ENCODE measurements at places on chromosomes 12 and 14.

- DNase-seq = no peak
These were observed 10.4 kb downstream of the NYNRIN start for GRCh38 chr14:24409192-24409591.

DNA sequence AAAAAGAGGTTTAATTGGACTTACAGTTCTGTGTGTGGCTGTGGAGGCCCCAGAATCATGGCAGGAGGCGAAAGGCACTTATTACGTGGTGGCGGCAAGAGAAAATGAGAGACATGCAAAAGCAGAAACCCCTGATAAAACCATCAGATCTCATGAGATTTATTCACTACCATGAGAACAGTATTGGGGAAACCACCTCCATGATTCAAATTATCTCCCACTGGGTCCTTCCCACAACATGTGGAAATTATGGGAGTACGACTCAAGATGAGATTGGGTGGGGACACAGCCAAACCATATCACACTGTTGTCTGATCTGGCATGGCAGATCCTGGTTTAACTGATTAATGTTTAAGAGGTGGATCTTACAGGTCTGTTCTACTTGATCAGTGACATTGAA lies 5.6 kb downstream of the DDX47 start:
- no peak for DNase-seq

DNA sequence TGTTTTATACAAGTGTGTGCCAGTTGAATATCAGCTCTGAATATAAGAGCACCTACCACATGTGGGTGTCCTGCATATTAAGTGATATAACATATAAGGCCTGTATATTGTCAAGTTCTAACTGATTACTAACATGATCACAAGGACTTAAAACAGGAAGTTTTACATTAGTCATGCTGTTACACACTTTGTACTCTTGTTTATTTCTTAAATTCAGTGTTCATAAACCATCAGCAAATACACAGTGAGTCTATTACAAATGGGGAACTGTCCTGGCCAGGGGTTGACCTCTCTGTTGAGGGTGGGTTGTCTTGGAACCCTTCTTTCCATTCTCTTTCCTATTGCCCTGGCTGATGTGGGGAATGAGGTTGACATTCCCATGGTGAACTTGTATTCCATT lies 19.1 kb downstream of the HELB start:
- no peak for DNase-seq

- no peak for DNase-seq
These were observed 299.7 kb downstream of the BCAT1 start for GRCh38 chr12:24649209-24649608.

DNA sequence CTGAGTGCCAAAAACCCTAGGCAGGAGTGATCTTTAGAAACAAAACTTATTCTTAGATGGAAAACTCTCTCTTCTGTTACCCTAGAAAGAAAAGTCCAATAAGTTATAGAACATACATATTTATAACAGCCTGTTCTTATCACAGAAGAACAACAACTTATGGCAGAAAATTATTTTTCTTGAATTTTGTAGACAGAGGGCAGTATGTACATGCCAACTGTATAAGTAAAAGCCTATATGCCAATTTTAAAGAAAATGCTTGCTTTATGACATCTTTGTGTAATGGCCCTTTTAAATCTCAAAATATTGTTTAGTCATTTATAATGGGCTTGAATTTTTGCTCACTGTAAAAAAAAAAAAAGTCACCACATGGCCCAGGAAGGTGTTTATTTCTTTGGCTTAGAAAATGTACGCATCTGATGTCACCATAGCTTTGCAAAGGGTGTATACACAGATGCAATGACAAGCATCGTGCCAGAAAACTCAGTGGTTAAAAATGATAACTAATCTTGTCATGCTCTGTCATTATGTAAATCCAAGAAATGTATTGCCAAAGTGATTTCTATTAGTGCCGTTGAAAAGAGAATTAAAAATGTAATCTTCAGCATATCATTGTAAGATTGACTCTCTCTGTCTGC lies 38.3 kb upstream of the GRIP1 start:
- DNase-seq = no peak

DNA sequence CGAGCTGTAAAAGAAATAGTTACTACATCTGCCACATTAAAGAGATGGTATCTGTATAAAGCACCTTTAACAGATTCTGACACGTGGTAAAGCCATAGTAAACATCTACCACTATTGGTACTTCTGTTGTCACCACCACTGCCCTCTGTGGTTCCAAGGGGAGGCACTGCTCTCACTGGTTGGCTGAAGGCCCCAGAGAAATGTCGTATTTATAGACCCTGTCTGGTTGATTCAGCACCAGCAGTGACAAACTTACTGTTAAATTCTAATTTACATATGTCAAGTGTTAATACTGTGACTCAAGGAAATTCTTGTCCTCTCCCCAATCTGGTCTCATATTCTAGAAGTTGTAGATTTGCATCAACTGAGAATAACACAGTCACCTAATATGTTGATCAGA lies 281.1 kb downstream of the ERC1 start:
- DNase-seq = no peak

- no peak for DNase-seq
These were observed 4.2 kb downstream of the LPAR5 start for GRCh38 chr12:6631549-6631961.

- DNase-seq = no peak
These were observed 160.8 kb upstream of the BMP4 start for GRCh38 chr14:54117396-54117795.

DNA sequence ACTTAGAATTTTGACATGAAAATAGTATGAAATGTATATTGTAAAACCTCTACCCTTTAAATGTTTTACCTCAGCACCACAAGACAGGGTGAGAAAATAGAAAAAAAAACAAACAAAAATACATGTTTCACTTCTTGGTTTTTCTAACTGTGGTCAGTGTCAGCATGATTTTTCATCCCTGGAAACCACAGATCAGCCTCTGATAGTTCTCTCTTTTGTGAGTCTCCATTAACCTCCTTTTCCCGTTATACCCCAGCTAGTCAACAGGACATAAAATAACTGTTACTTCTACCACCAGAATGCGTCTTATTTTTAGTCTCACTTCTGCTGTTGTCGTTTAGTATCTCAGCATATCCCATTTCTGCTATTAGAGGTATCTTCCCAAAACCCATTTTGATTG lies 48.3 kb upstream of the KCNMB4 start:
- no peak for DNase-seq

DNA sequence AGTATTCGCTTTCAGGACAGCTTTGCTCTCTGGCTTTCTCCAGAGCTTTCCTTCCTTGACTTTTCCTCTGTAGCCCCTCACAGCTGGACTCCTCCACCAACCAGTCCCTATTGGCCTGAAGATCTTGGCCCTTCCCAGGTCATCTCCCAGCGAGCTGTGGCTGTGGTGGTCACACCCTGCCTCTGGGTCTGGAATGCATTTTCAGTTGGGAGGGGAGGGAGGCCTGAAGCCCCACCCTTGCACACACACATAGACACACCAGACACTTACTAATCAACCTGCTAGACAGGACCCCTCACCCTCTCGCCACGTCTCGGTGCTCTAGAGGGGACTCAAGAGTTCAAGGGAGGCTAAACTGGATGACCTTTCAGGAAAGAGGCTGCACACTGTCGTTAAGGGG lies 13.9 kb downstream of the JDP2 start:
- DNase-seq = no peak

- no peak for DNase-seq
These were observed 365.7 kb upstream of the FKBP4 start for GRCh38 chr12:2429032-2429431.

DNA sequence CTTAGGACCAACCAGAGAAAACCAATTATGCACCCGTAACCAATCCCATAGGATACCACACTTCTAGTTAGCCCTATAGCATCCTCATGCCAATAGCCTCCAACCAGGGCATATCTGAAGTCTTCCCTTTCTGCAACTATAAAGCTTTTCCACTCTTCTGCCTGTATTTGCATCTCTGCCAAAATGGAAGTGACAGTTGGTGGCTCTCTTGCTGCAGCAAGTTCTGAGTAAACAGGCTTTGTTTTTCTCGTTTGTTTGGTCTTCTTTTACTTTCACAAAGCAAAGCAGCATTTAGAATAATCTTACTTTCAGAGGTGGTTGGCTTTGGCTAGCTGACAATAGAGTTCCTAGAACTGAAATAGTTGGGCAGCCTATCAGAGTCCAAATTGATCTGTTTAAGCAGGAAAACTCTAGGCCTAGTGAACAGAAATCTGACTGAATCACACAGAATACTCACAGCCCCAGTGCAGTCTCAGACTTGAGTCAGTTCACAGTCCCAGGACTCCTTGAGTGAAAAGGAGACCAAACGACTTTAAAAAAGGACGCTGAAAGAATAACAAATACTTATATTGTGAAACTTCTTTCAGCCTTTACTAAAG lies 1029.7 kb upstream of the LRFN5 start:
- DNase-seq = no peak

DNA sequence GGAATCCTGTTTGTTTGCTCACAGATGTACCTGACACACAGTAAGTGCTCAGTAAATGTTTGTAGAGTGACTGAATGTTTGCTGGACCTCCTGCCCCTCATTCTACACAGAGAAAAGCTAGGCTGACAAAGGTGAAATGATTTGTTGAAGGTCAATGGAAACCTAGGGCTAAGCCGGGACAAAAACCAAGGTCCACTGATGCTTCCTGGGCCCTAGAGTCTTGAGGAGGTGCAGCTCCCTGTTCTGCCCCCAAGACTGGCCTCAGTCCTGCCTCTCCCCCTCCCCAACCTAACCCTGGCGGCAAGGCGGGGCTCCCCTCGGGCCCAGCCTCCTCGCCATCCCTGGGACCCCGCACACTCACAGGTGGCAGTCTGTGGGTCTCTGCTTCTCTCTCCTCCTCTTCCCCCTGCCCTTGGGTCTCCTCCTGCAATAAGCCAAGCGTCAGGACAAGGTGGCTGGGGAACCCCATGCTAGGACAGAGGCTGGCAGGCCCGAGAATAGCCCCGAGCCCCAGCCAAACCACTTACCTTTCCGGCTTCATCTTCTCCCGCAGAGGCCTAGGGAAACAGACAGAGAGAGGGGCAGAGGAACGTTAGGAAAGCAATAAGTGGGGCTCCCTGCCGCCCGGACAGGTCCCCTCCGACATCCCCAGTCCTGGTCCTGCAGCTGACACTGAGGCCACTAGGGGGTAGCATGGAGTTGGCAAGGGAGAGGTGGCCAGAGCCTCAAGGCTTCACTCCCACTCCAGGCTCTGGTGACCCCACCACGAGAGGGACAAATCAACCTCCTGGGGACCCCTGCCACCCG lies 9.3 kb downstream of the PGF start:
- peak; percentile 98 for DNase-seq

GRCh38 chr14:61444215-61444768 lies 122.9 kb downstream of the PRKCH start:
- no peak for DNase-seq

DNA sequence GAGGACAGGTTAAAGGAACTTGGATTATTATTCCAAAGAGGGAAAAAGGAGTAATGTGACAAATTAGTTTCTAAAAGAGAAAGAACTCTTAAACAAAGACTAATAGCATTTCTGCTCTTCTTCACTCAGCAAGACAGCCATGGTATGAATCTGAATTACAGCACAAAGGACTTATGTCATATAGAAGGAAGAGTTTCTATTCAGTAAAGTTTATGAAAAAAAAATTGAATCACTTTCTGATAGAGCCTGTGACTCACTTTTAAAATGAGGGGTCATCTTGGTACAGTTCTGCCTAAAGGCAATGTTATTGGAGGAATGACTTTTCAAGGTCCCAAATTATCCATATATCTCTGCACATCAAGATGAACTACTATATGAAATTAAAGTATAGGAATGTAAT lies 101.7 kb downstream of the DUSP6 start:
- no peak for DNase-seq

DNA sequence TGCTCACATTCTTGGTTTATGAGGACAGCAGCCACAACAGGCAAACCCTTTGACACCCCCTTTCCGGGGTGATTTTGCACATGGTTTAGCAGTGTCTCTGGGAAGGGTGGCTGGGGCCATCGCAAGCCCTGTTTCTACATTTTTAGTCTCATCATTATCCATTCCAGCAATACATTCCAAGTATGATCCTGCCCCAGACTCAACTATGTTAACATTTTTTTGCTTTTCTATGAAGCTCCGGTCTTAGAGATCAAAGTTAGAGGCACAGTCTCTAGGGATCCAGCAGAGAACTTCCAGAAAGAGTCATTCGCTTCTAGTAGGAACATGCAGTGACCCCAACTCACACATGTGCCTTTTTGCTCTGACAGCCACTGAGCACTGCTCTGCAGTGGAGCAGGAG lies 130.9 kb downstream of the TBX5 start:
- DNase-seq = no peak

DNA sequence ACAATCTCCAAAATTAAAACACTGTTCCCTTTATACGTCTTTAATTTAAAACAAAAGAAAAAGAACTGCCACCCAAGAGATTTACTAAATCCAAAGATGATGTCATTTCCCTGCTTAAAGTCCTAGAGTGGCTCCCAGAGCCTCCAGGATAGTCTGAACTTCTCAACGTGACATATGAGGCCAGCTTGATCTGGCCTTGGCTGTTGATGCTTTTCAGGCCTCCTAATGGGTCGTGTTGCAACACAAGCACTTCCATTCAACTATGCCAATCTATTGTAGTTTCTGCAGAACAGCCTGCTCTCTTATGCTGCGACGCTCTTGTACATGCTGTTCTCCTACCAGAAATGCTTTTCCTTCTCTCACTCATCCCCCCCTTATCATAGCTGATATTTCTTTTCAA lies 35.7 kb downstream of the LGR5 start:
- DNase-seq = no peak

DNA sequence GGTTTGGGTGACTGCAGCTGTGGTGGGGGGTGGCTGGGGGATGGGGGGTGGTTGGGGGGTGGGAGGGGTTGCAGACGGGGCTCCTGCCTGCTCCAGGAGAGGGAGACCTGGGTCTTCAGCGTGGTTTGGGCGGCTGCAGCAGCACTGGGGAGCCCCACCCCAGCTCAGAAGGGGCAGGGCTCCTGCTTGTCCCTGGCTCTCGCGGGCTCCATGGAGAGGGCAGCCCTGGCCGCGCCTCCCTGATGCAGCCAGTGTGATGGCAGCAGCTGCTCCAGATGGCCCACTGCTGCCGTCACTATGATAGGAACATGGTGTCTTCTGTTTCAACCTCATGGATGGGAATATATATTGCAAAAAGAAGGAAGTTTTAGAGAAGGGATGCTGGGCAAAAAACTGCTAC lies 22.9 kb downstream of the TRHDE start:
- DNase-seq = no peak

DNA sequence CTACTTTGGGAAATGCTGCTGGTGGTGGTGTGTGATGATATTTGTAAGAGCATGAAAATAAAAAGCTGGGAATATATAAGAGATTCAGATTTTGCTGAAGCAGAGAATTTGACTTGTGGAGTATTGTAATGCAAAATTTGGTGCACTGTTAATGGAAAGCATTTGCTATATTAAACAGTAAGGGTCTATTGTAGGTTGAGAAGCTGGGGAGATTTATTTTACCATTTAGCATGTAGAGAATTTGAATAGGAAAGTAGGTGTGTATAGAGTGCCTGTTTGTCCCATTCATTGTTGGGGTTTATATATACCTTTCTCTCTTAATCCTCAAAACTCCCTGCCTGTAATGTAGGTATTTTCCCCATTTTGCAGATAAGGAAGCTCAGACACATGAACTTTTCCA lies 48.4 kb downstream of the CRADD start:
- no peak for DNase-seq
